CD4-positive, alpha-beta T cell treated with Interleukin-4 for 4 hours (primary cell): ENCODE measurements at places on chromosomes 2 and 18.

DNA sequence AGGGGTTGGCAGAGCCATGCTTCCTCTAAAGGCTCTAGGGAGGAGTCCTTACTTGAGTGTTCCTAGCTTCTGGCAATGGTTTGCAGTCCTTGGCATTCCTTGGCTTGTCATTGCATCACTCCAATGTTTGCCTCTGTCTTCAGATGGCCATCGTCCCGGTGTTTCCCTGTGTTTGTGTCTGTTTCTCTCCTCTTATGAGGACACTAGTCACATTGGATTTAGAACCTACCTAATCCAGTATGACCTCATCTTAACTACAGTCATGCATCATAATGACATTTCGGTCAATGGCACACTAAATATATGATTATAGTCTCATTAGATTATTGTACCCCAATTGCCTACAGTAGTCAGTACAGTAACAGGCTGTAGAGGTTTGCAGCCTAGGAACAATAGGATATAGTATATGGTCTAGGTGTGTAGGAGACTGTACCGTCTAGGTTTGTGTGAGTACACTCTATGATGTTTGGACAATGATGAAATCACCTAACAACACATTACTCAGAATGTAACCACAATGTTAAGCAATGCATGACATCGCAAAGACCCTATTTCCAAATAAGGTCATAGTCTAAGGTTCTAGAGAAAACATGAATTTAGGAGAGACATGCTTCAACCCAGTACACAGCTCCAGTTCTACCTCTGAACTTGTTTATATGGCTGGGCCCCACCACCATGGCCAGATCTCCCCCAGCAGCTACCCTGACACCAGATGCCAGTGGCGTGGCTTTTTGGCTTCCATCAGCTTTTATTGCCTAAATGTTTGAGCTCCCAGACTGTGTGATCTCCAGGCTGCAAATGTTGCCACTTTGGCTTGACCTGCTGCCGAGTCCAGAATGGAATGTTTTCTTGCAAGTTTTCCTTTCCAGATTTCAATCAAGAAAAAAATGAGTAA lies 22.1 kb downstream of the SRD5A2 start:
- DNase-seq, result no peak

- no peak for DNase-seq
These were observed 32.2 kb downstream of the PLEKHA3 start for GRCh38 chr2:178512484-178512883.

- DNase-seq, result no peak
These were observed 32.6 kb downstream of the NAPG start for GRCh38 chr18:10558243-10558966.

DNA sequence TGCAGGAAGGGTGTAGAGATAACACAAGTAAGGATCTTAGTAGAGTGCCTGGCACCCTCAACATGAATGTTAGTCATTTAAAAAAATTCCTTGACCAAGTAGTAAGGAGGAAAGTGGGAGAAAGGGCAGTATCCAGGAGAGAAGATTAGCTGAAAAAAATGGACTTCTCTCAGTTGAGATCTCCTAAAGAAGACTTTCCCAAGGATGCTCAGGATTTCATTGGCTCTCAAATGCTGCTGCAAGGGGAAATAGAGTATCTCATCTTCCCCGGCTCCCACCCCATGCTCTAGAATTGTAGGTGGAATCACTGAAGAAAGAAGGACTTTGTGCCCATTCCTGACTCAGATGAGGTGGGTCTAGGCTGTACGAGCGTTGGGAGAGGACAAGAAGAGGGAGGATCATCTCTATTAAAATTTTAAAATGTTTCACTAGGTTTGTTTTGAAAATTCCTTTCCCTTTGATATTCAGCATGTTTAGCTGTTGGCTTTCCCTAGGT lies 231.1 kb downstream of the MYCN start:
- DNase-seq, result no peak

- DNase-seq, result no peak
These were observed 58.6 kb downstream of the NCK2 start for GRCh38 chr2:105803337-105803736.

DNA sequence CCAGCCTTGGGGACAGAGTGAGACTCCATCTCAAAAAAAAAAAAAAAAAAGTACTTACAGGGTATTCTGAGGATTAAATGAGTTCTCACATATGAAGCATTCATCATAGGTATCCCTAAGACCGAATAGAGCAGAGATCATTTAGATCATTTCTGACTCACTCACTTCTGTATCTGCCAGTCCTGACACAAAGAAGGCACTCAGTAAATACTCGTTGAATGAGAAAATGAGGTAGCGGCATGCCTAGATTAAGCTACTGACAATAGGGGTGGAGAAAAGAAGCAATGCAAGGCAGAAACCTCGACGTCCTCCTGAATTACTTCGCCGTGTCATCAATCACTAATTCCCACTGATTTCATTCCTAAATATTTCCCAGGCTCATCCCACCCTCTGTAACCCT lies 103.8 kb downstream of the GREB1L start:
- DNase-seq, result no peak

GRCh38 chr18:69585696-69586095 lies 185.0 kb downstream of the DOK6 start:
- no peak for DNase-seq

- DNase-seq, result peak; percentile 11
These were observed 83.3 kb upstream of the ID2 start for GRCh38 chr2:8598295-8599165.

GRCh38 chr2:75603477-75603876 lies 42.7 kb upstream of the EVA1A start:
- no peak for DNase-seq

GRCh38 chr18:28757466-28758008 lies 580.6 kb upstream of the CDH2 start:
- no peak for DNase-seq

GRCh38 chr2:216491793-216492596 lies 6.6 kb upstream of the RPL37A start:
- DNase-seq, result no peak

DNA sequence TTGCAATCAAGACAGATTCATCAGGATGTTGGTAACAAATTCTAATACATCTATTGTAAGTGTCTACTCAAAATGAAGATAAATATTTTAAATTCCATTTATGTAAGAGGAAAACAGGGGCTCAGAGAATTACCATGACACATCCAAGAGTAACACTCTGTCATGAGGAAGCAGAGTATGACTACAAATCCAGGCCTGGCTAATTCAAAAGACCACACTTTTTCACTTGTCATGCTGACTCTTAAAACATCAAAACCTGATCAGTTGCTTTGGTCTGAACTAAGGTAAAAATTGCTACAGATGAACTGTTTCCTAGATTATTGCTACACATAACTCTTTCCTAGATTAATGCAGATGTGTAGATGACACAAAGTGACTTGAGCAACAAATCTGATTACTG lies 880.6 kb downstream of the TSN start:
- no peak for DNase-seq

GRCh38 chr2:173568054-173568453 lies 213.4 kb downstream of the CDCA7 start:
- DNase-seq, result no peak

DNA sequence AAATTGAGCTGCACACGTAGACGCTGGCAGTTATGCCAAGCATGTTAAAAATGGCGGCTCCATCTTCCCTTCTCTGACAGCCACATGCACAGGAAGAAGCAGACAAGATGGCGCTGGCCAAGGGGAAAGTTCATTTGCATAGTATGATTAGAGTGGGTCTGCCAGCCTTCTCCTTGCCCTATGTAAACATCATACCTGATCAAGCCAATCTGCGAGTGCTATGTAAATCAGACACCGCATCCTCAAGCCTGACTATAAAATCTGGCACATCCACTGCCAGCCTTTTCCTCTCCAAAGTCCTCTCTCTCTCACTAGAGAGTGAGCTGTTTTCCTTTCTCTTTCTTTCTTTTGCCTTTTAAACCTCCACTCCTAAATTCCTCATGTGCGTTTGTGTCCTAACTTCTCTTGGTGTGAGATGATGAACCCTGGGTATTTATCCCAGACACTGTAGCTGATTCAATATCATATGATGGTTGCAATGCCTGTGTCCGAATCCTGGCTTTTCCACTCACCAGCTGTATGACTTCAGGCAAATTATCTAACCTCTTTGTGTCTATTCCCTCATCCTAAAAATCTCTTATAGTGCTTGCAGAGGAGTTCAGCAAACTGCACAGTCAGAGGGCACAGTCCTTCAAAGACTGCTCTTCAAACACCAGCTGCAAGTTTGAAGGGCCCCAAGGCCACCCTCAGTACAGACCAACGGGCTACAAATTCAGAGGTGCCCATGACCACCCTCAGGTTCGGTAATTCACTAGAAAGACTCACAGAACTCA lies 39.3 kb upstream of the ITSN2 start:
- no peak for DNase-seq
